GM12878 (cell line): ENCODE measurements at places on chromosomes 2 and 18. TPM values are rescaled to one million over a fixed set of nuclear protein-coding genes. Genes with fewer than 3 reads are reported as not detected.

TSGA10 gene
- total RNA-seq = 6.2 and 7.2 TPM in 2 replicates

NEURL3 gene
- 0.44 and 0.72 TPM in 2 replicates for total RNA-seq

PTRHD1 gene
- total RNA-seq = 36.6 and 39.0 TPM in 2 replicates

TBR1 gene
- total RNA-seq = not detected in 2 replicates

SS18 gene
- 56.7 and 58.1 TPM in 2 replicates for total RNA-seq

FECH gene
- 30.6 and 31.1 TPM in 2 replicates for total RNA-seq

DNA sequence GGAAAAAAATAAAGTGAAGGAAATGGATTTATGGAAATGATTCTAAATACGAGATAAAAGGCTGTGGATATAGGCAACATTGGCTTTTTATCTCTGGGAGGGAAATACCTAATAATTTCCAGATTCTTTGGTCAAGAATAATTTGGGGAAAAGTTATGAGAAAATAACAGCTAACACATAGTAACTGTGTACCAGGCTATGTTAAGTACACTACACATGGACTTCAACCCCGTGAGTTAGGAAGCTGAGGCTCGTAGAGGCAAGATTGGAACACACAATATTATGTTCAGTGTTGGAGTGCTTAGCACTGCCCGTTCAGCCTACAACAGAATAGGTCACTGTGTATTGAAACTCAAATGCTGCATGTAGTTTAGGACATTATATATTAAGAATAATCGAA is 34.3 kb upstream of the GPD2 start:
- no peak for DNase-seq

DNA sequence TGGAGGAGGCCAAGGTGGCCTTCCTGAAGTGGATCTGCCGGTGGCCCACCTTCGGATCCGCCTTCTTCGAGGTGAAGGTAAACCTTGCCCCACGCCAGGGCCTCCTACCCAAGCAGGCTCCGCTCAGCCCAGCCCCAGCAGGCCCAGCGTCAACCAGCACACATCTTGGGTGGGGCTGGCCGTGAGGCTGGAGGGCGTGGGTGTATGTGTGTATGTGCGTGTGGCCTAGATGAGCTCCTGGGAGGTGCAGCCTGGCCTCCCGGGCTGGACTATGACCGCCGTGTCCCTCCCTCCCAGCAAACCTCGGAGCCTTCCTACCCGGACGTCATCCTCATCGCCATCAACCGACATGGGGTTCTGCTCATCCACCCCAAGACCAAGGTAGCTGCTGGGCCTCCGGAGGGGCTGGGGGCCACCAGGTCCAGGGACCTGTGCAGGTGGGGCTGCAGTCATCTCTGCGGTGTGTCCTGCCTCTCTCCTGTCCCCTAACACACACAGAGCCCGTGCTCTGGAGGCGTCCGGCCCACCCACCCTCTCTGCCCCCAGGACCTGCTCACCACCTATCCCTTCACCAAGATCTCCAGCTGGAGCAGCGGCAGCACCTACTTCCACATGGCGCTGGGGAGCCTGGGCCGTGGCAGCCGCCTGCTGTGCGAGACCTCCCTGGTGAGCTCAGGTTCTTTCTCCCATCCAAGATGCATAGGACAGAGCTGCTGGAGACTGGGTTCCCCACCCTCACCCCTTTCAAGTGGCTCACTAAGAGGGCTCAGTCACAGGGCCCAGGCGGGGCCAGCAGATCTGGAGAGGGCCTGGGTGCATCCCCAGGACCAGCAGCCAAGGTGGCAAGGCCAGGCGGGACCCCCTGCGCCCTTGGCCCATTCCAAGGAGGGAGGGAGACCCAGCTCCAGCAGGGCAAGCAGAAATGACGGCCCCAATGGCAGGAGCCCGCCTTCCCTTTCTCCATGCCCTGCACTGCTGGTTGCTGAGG is 9.4 kb upstream of the GPR17 start:
- DNase-seq = no peak

DNA sequence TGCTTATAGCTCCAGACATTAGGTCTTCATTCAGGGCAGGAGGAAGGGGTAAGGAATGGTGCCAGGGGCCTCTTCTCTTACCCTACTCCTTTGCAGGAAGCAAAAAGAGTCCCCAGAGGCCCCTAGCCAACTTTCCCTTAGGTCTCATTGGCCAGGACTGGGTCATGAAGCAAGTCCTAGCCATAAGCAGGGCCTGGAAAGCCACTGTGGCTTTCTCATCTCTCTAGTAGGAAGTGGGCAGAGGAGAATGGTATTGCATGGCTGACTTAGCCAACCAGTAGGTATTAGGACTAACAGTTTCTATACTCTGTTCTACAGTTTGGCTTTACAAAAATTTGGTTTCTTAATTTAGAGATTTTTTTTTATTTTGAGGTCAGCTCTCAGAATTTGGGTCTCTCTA is 4.8 kb downstream of the FAM228A start:
- DNase-seq = no peak

DNA sequence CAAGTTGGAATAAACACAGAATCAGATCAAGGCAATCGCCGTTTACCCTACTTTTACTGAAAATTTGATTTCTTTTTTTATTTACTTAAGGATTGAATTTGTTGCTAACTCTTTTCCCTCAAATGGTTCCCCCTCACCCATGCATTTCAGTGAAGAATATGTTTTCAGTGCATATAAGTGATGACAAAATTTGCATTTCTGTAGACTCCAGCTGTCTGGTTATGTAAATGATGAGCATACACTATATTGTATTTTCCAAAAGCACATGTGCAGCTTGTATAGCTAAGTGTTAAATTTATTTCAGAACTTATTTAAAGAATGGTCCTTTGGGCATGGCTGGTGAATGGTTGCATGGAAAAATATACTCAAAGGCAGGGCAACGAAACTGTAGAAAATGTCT is 437.7 kb downstream of the PTPRM start:
- no peak for DNase-seq

GRCh38 chr18:76503649-76504386 is 8.8 kb upstream of the ZNF516 start:
- DNase-seq = no peak

- DNase-seq = no peak
These were observed 86.8 kb upstream of the SP3 start for GRCh38 chr2:174051741-174052583.

- DNase-seq = no peak
These were observed 89.4 kb downstream of the CELF4 start for GRCh38 chr18:37476182-37476581.

DNA sequence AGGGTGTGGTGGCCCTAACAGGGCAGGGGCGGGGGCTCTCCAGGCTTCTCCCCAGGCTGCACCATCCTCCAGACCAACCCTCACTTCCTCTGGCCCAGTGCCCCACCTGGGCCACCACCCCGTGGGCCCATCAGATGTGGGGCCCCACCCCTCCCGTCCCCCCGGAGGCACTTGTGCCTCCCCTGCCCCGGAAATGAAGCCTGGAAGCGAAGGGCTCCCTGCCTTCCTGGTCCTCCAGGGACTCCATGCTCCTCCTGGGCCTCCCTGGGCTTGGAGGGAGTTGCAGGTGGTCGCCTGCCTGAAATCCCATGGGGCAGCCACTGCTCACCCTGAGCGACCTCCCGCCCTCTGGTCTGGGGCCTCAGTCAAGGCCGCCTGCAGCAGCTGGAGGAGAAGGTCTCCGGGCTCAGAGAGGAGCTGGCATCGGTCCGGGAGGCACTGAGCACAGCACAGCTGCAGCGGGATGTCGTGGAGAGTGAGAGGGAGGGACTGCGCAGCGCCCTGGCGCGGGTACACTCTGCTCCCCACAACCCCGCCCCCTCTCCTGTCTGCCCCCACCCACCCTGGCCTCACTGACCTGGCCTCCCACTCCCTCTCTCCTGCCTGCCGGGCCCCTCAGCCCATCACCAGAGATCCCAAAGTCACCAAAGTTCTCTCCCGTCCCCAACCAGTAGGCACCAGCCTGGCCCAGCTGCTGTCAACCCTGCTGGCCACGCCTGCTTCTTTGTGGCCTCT is 28.0 kb downstream of the CROCC2 start:
- no peak for DNase-seq

DNA sequence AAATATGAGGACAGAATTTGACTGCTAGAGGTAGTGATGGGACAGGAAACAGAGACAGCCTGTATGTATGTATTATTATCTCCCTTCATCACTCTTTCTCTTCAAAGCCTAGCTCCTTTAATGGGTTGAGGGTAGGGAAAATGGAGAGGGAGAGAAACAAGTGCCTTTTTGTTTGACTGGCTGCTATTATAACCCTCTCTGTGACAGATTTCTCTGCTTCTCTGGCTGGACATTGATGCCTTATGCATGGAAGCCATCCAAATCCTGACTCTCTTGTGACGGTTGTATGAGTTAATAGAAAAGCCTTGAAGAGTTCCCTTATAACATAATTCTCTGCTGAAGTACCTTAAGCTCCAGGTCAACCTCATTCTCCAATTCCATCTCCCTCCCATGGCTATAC is 118.5 kb upstream of the COL5A2 start:
- DNase-seq = no peak

DNA sequence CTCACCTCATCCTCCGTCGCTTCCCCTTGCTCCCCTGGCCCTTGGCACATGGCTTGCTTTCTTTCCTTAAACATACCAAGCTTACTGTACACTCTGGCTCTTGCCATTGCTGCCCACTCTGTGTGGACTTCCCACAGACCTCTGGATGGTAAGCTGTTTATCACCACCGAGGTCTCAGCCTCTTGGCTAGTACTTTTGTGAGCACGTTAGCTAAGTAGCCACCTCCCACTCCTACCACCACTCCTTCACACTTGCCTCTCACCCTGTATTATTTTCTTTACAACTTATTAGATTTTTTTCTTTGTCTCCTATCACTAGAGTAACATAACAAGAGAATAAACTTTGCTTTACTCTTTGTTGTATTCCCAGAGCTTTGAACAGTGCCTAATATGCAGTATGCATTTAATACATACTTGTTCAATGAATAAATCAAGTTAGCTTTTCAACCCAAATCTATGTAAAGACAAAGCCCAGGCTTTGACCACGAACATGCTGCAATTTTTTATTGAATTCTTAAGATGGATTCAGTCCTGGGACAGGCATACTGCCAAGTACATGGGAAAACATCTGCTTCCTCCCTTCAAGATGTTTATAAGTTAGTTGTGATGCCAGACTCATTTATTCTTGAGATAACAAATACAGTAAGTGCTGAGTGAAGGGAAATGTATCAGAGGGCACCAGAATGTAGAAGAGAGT is 25.0 kb upstream of the MSGN1 start:
- DNase-seq = no peak

DNA sequence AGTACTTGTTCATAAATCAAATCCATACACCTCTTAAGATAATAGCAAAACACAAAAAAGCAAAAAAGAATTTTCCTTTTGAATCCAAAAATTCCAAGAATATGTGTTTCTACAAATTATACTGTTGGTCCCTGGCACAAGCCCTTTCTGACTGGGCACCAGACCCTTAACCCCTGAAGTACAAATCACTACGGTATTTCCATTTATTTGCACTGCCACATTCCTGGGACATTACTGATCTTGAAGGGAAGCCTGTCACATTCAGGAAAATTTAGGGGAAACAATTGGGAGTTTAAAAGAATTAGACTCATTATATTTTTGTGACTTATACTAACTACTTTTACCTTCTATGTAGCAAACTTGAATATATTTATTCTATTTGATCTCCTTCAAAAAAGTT is 98.8 kb downstream of the ZNF521 start:
- DNase-seq = no peak

DNA sequence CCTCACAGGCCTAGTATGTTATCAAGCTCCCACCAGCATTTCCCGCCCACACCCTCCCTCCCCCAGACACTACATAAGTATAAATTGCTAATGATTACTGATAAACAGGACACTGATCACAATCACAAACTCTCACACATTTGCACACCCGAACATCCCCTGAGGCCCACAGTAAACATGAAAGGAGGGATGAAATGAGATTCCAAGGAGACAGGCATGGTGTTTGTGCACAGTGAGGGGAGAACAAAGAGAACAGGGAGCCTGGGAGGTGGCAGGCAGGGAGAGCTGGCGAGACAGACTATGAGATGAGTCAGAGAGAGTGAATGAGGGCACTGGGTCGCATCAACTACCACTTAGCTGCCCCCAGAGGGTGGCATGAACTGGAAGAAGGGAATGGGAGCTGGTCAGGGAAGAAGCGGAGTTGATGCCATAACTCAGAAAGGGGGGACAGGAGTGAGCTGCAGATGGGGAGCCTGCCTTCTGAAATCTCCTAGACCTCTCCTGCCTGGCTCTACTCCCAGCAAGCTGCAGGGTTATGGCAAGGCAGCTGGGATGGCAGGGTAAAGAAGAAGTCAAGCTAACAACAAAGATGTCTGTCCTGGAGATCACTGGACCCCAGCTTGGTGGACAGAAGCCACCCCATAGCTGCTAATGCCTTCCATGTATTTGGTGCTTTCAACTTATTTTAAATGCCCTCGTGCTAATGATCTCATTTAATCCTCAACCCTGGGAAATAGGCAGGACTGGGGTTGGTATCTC is 5.1 kb downstream of the KIF3C start:
- DNase-seq = no peak

DNA sequence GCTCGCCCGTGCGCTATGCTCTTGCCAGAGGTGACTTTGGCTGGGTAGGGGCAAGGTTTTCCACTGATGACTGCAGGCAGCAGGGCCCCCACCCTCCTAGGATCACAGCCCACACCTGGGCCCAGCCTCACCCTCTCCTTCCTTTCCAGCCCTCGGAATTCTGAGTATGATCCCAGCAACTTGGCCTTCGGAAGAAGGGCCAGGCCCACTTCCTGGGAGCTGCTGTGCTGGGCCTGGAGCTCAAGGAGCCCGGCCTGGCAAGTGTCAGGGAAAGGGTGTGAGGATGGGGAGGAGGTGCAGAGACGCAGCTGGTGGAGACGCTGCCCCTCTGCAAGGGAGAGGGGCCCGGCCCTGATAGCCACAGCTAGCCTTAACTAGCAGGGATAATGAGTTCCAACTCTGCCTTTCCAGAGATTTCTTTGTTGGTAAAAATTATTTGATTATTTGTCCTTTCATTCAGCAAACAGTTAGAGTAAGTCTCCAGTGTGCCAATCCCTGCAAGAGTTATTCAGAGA is 1.7 kb upstream of the CNDP1 start:
- no peak for DNase-seq

DNA sequence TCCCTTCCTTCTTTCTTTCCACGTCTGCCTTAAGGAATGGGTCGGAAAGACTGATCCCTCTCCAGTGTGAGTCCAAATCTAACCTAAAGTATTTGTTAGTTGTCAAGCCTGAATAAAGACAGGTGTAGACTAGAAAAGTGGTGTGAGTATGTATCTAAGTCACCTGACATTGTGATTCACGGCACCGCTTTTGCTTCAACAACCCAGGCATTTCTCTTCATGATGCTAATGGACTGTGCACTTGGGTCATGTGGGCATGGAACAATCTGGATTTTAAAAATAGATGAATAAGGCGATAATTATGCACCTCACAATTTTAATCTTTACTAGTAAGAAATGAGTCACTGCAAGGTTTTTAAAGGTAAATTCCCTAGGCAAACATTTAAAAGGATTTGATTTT is 107.5 kb downstream of the LIPG start:
- DNase-seq = no peak
